Esophagus squamous epithelium (tissue), 5 donors: ENCODE measurements at places on chromosomes 4 and X.

- DNase-seq: no peak
These were observed 68.8 kb upstream of the ARHGAP24 start for GRCh38 chr4:85406185-85406584.

- DNase-seq: no peak
These were observed 221.8 kb upstream of the ATP6AP2 start for GRCh38 chrX:40358994-40359393.

DNA sequence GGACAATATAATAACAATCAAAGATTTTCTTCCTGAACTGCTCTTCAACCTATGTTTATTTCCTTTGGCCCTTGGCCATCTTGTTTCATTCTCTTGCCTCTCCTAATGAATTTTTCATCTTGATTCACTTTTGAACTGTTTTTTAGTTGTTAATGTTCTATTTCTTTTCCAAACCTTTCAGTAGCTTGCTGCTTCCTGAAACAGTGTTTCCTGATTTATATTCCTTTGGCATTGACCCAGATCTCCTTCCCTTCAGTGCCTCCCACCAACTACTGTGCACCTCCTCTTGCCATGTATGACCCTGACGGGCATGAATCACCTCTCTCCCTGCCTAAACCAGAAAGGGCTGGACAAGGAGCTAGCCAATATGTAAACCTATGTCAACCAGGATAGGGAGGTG, 25.6 kb upstream of the SPP1 start:
- DNase-seq: no peak

DNA sequence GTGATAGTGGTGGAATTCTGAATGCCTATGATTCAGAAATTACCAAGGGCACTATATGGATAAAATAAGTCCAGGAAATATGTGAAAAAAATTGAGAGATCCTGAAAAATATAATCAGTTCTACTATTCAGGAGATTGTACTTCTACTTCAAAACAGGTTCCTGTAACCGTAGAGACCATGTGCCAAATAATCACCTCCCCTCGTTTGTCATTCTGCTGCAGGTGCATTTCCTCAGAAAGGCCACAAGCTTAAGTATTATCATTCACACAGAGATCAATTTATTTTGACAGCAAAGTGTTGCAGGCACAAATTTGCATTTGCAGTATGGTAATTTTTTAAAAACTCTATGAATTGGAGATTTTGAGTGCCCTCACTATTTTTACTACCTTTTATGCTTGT, 1000.0 kb downstream of the CCSER1 start:
- DNase-seq: no peak

DNA sequence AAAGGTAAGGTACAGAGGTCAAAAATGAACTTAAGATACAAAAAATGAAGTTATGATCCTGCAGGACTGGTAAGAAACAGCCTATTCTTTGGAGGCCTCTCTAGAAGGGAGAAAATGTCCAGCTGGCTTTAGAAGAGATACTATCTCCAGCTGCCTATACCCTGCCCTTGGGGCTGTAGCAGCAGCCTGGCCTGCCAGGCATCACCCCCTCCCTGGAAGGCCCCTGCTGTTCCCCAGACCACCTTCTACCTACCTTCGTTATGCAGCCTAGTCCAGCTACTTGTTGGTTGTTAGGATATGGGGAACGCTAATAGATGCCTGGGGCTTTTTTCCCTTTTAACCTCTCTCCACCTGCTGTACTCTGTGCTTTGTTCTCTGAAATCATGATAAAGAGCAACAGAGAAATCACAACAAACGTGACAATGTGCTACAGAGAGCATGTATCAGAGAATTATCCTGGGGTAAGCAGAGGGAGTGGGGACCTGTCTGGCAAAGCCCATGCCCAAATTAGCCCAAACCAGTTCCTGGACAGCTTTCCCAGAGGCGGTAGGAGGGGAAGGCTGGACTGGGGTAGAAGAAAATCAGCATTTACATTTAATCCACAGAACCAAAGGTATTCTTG, 34.5 kb downstream of the FRMD7 start:
- no peak for DNase-seq

DNA sequence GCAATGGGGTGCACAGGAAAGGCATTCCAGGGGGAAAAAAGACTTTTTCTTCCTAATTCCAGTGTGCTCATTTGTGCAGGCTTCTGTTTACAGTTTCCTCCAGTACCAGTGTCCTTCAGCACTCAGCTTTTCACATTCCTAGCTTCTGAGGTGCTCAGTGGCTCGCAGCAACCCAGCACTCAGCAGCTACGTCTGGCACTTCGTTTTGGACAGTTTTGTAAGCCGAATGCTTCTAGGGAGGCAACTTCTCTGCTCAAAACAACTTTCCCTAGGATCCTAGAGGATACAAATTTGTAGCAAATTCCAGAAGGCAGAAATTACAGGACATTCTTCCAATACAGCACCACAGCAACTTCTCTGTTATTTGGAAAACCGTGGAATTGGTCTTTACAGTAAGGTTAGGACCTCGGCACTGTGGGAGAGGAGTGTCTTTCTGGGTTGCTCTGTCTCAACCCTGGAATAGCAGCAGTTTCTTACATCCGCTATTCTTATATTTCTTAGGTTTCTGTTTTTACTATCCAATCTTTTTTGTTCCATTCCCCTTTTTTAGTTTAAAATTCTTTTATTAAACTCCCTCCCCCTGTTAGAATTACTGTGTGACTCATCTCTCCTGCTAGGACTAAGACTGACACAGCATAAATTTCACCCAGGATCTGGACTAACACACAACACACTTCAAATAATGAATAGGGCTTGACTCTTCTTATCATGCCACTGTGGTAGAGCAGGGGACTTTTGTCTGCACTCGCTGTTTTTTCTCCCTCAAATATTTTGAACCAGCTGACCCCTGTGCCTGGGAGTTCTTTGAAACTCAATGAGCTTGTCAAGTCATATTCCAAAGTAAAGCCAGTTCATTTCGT, 1314.7 kb downstream of the FSTL5 start:
- no peak for DNase-seq

- DNase-seq: no peak
These were observed 836 bp downstream of the PRRG1 start for GRCh38 chrX:37350034-37350365.

GRCh38 chr4:135185256-135185655, 983.7 kb upstream of the PABPC4L start:
- no peak for DNase-seq

GRCh38 chr4:1874201-1874600, 3.0 kb downstream of the NSD2 start:
- no peak for DNase-seq

GRCh38 chr4:77994194-77994721, 62.9 kb upstream of the FRAS1 start:
- no peak for DNase-seq

GRCh38 chrX:5595570-5595969, 633.1 kb downstream of the NLGN4X start:
- DNase-seq: no peak

DNA sequence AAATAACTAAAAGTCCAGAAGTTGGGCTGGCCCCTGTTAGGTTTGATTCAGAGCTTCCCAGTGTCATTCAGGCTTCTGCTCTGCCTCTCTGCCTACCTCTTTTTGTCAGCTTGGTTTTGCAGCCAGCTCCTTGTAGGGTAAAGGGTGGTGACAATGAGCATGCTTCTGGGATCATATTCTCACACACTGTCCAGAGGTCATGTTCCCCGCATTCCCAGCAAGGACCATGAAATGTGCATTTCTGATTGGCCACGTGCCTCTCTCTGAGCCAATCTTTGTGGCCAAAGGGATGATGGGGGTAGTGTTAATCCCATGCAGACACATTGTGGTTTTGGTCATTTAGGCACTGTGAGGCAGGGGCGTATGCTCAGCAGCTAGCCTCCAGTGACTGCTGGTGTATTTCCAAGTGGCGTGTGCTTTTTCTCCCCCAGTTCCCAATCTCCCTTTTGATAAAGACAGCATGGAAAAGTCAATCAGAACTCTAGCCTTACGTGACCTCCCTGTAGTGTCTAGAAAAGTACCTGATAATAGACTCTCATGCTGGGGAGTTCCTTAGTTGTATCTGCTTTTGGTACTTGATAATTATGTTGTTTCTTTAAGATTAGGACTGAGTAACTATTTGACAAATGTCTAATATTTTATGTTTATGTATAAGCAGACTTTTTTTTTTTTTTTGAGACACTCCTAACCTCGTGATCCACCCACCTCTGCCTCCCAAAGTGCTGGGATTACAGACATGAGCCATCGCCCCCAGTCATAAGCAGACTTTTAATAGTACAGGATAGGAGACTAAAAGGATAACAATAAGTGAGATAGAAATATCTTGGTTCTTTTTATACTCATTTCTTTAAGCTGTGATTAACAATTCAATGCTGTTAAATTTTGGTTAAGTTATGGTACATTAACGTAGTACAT, 57.8 kb downstream of the KIAA0232 start:
- DNase-seq: no peak

DNA sequence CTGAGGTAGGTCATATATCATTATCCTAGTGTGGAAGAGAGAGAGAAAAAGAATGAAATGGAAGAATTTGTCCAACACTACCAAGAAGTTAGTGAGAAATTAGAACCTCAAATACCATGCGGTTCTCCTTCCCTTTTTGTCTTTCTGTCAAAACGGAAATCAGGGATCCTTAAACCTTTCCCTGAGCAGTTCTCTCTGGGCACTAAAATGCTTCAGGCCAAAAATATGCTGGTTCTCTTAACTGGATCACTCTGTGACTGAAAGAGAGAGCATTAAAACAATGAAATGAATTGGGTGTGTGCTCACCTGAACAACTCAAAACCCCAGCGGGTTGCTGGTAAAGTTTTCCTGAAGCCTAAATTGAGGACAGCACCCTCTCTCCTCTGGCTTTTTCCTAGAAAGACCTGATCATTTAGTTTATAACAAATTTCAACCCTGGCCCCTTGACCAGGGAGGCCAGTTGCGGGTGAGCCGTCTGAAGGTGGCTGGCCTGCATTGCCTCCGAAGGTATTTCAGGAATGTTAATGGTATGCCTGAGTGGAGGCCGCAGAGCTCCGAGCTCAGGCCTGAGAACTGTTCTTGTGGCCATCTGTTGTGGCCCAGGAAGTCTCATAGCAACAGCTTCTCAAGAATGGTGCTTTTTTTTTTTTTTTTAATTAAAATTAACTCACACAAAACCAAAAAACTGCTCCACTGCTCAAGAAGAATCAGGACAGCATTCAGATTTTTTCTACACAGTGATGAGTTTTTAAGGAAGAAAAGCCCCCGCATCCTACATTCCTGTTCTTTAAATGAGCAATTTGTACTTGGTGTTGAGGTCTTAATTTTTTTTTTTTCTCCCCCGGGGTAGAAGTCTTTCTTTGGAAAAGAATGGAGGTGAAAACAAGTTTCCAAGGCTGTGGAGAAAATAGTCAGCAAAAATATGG, 155.1 kb downstream of the SHROOM3 start:
- DNase-seq: no peak
